ENCODE measurements at places on chromosomes 4 and X.

DNA sequence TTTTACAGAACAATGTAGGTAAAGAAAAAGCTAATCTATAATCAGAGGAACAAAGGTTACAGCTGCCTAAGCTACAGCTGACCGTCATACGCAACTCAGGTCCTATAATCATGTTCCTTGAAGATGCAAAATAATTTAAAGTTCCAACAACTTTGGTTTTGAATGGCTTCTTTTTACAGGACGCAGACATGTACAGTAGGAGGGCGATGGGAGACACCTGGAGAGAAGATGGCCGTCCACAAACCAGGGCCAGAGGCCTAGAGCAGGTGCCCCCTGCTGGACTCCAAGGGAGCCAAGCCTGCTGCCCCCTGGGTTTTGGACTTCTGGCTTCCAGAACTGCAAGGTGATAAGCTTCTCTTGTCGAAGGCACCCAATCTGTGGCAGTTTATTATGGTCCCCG is 10.6 kb downstream of the HGFAC start:
- no peak for DNase-seq

DNA sequence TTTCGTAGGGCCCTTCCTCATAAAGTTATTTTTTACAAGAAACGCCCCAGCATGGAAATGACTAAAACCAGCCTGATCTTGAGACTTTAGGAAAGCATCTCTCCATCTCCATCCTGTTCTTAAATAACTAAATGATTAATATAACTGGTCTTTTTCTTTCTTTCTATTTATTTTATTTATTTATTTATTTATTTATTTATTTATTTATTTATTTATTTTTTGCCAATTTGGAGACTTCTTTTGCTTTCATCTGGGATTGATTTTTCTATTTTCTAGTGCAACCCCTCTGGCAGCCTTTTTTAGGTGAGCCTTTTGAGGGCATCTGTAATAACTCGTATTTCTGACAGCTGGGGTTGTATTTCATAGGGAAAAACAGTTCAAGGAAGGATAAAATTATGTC is 1.2 kb upstream of the KLHL34 start:
- DNase-seq = no peak

GRCh38 chr4:159719531-159719930 is 616.7 kb downstream of the RAPGEF2 start:
- DNase-seq = no peak

GRCh38 chrX:16750136-16750535 is 30.7 kb downstream of the SYAP1 start:
- DNase-seq = no peak

- DNase-seq = peak; percentile 1
Observed at GRCh38 chrX:14630733-14631132, 101.4 kb downstream of the GLRA2 start.

GRCh38 chr4:4697584-4697983 is 155.7 kb upstream of the STX18 start:
- DNase-seq = no peak

DNA sequence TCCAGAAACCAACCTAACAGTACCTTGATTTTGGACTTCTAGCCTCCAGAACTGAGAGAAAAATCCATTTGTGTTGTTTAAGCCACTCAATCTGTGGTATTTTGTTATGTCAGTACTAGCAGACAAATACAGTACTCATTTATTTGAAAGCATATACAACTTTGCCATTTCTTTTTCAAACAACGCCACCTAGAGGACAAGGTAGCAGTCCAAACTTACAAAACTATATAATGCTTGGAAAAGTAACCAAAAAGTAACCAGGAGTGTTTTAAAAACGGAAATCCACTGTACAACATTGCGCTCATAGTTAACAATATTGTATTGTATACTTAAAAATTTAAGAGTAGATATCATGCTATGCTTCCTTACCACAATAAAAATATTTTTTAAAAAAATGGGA is 37.0 kb upstream of the FGF13 start:
- peak; percentile 12 for DNase-seq

DNA sequence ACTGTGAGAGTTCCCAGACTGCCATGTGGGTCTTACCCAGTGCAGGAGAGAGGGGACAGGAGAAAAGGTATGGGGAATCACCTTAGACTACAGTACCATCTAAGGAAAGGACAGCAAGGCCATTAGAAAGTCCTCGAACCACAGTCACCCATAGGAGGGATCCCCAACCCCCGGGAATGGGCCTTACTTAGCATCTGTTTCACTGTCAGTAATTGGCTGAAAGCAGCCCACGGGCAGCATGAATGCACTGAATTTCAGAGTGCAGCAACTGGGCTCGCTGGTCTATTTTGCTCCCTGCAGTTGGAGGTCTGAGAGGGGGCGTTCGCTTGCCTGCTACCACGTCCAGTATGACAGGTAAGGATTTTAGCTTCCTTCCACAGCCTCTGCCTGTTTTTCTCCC is 50.4 kb upstream of the KLHL8 start:
- no peak for DNase-seq

DNA sequence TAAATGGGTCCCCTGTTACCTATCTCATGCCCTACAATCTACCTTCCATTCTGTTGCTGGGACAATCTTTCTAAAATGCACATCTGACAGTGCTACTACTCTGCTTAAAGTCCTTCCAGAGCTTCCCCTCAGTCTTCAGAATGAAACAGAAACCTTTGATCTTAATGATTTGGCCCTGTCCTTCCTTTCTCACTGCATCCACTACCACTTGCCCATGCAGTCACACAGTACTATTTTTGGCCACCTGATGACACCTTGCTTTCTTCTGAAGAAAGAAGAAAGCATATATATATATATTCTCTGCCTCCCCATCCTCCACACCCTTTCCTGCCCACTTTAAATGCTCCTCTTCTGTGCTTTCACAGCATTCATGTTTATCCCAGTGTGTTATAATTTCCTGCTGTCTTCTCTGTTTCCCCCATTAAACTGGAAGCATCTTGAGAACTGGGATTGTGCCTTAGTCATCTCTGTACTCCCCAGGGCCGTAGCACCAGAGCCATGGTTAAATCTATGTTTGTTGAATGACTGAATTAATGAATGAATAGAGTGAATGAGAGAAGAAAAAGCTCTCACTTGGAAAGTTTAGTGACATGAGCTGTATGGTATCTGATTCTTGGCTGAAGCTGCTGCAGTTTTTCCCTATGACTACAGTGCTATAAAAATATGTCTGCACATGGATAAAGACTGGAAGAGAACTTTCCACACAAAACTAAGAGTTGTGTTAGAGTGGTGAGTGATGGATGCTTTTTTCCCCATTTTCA is 56.2 kb downstream of the RTL9 start:
- peak; percentile 33 for DNase-seq

GRCh38 chr4:110224812-110225211 is 26.4 kb upstream of the ELOVL6 start:
- peak; percentile 32 for DNase-seq

DNA sequence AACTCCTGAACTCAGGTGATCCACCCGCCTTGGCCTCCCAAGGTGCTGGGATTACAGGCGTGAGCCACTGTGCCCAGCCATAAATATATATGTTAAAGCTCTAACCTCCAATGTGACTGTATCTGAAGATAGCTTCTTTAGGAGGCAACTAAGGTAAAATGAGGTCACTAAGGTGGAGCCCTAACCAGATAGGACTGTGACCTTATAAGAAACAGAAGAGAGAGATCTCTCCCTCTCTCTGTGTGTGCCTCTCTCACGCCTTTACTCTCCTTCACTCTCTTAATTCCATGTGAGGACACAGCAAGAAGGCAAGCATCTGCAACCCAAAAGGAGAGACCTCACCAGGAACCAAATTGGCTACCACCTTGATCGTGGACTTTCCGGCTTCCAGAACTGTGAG is 926 bp upstream of the MAGIX start:
- DNase-seq = no peak

DNA sequence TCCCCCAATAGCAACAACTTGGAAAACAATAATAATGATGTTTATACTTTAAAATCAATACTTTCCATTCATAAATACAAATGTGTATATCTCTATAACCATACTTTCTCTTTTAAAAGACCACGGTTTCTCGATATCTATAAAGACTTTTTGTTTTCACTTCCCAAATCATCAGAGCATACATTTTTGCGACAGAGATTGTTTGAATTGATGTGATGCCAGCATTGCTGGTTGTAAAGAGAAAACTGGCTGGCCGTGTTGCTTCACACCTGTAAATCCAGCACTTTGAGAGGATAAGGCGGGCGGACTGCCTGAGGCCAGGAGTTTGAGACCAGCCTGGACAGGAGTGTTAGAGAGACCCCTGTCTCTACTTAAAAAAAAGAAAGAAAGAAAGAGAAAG is 77.6 kb upstream of the ZNF518B start:
- no peak for DNase-seq

DNA sequence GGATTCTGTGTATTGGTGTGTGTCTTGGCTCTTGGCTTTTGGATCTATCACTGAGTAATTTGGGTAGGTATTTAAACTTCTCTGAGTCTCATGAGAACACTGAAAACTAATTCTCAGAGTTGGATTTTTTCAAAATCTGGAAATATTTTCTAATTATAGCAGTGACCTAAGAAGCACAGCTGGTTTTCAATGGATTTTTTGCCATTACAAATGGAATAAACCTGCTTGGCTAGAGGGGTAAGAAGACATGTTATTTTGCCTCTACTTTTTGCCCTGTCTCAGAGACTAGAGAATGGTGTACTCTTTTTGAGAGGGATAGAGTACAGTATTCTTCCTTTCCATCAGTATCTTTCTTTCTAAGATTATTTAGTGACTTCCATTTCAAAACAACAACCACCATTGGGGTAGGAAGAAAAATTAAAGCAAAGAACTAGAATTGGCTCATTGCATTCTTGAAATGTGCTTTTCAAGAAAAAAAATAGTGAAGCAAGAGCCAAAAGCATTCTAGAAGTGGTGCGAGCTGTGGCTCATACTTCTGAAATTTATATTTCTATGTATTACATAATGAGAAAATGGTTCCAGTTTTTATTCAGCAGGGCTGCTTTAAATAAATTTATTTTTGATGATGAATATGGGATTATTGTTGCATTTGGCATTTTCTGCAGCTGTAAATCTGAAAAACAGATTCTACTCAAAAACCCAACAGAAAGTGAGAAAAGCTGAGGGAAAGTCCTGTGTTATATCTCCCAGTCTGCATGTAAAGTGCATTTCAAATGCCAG is 850.2 kb upstream of the SLIT2 start:
- DNase-seq = no peak

- peak; percentile 58 for DNase-seq
Observed at GRCh38 chrX:46317163-46317562, 228.1 kb downstream of the ZNF674 start.

Data from bronchial epithelial cell (primary cell).